ENCODE measurements at places on chromosomes 2 and 18. TPM values are rescaled to one million over a fixed set of nuclear protein-coding genes. Genes with fewer than 3 reads are reported as not detected.

Gene VIT
- 36.2 TPM for total RNA-seq

Gene REG3G
- 0.52 TPM for total RNA-seq

Gene SERPINB10
- total RNA-seq, result not detected

Gene FOXI3
- total RNA-seq, result not detected

Gene KIF1A
- total RNA-seq, result 0.37 TPM

DNA sequence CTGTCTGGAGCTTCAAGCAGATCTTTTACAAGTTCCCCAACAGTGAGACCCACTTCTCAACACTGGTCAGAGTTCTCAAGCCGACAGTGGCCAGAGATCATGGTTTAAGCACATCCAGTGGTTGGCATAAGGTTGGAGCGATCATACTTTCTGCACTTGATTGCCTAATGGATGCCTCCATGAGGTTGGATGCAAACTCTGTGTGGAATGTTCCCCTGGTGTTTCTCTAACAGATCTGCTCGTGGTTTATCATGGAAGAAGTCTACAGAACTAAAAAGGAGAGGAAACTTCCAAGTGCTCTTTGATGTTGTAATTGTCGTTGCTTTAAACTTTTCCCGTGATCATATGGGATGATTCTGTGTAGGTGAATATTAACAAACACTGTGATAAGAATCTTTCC lies 60.7 kb downstream of the SH3RF3 start:
- DNase-seq, result no peak

GRCh38 chr2:208356846-208357574 lies 49.6 kb upstream of the PTH2R start:
- no peak for DNase-seq

DNA sequence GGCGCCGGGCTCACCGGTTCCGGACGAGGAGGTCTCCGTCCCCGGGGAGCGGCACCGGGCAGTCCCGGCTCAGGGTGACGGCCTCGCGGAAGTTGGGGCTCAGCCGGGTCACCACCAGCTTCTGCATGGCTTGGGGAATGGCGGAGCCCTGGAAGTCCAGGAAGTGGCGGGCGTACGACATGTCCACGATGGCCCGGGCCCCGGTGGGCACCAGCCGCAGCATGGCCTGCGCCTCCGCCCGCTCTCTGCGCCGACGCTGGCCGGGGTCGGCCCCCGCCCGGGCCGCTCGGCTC lies 157 bp downstream of the PTGR3 start:
- no peak for DNase-seq

DNA sequence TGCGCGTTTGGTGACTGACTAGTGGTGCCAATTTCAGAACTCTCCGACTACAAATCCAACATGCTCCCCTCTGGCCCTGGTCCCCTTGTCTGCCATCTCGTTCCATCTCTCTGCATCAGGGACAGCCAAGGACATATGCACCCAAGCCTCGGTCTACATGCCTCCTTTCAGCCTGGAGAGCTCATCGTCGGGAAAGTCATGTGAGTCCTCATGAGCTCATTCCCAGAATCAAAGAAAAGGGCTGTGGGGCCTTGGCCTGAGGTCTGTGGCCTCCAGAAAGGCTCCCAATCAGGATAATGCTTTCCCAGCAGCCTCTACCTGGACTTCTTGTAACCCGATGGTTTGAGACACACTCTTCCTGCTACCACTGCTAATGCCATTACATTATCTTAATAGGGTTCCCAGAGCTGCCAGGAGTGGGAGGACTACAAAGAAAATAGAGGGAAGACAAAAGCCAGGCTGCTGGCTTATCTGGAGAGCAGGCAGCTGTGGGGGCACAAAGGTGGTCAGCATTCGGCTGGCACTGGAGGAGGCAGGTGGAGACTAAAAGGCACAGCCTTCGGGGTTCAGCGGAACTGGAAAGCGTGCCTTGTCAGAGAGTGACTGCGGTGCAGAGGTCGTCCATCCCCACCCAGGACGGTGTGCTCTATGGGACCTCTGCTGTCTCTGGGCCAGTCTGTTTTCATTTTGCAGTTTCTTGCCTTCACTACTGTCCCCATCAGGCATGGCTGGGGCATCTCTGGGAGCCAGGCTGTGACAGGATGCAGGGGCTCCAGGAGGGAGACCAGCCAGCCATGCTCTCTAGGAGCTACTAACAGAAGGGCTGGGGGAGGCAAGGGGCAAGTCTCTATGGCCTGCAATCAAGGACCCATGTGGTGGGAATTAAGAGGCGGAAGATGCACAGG lies 104.4 kb upstream of the SMAD2 start:
- DNase-seq, result no peak

GRCh38 chr2:150389447-150389846 lies 98.0 kb downstream of the RND3 start:
- DNase-seq, result no peak

GRCh38 chr18:62499263-62499650 lies 23.6 kb upstream of the ZCCHC2 start:
- no peak for DNase-seq

DNA sequence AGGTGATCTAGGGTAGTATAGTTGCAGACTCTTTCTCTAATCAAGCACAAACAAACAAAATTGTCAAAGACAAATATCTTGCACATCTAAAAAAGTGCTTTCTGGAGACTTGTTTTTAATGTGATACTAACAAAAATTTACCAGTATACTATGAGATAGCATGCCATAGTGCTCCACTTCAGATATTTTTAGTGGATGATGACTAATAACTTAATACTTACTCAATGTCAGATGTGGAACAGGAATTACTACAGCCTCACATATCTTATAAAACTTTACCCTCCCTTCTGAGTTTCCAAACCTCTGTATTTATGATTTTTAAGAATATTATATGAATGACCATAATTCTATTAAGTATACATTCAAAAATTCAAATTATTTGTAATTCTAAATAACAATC lies 1162.0 kb upstream of the SLC39A10 start:
- no peak for DNase-seq

GRCh38 chr2:71713581-71714580 lies 260.5 kb downstream of the DYSF start:
- DNase-seq, result peak; percentile 86

DNA sequence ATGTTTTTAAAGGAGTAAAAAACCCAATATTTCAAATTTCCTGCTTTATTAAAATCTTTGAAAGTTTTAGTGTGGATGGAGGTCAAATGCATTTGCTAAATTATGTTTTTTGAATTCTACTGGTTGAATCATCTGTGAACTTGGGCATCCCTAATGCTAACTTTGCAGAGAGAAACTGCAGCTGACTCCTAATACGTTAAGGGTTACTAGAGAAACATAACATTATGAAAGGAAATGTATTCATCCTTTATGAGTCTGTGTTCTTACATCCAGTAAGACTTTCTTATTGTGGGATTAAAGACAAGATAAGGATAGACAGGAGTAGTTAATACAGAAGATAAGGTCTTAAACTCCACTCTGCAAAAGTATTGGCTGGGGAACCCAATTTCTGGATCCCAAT lies 140.6 kb downstream of the FAM124B start:
- DNase-seq, result no peak

DNA sequence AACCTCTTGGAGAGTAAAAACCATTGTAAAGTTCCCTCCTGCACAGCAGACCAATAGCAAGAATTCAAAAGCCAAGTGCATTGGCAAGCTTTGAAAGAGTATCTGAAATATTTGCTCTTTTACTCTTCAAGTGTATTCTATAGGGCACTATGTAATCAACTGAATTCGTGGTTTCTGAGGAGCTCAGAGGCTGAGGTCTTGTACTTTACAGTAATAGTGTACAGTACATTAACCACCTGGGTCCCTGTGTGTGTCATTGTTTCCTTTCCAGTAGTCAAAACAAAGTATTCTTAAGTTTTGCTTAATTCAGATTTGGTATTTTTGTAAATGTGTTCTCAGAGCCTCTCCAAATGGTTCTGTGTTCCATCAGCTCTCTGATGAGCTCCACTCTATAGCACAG lies 769.7 kb downstream of the LRRTM4 start:
- DNase-seq, result no peak

- no peak for DNase-seq
Measured at GRCh38 chr18:10239991-10240634, 214.3 kb upstream of the APCDD1 start.

DNA sequence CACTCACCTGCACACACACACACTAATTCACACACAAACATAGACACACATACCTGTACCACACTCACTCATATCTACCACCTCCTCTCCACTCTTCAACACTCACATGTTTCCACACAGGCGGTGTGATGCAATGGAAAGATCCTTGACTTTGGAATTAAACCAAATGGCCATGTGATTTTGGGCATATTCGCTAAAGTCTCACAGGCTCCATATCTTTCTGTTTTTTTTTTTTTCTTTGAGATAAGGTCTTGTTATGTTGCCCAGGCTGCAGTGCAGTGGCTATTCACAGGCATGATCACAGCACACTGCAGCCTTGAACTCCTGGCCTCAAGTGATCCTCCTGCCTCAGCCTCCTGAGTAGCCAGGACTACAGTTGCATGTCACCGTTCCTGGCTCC lies 91.1 kb upstream of the MEX3C start:
- no peak for DNase-seq

DNA sequence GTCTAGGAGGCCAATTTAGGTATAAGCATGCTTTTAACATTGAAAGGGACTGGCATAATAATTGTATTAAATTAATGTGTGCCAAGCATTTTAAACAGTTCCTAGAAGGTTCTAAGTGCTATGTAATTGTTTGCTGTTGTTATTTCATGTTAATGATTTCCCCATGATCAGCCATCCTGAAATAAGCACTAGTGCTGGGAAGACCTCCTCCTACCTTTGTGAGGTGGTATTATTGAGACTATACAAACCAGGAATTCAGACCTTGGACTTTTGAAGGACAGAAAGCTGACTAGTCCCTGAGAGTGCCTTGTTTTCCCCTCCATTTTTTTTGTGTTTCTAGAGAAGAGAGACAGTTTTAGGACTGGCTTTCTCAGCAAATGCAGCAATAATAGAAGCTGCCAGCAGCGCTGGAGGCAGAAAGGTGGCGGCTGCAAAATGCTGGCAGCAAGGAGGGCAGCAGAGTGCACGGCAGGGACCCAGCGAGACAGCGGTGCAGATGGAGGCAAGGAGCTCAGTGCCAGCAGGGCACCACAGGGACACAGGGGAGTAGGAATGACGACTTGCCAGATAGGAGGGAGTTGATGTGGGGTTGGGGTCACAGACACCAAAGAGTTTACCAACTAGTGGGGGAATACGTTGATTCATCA lies 25.3 kb downstream of the NABP1 start:
- no peak for DNase-seq

- DNase-seq, result no peak
Measured at GRCh38 chr18:5824370-5824984, 70.8 kb downstream of the TMEM200C start.

- DNase-seq, result no peak
Measured at GRCh38 chr2:190711069-190711468, 62.2 kb downstream of the NAB1 start.

- DNase-seq, result no peak
Measured at GRCh38 chr18:41917181-41917580, 37.9 kb upstream of the PIK3C3 start.

DNA sequence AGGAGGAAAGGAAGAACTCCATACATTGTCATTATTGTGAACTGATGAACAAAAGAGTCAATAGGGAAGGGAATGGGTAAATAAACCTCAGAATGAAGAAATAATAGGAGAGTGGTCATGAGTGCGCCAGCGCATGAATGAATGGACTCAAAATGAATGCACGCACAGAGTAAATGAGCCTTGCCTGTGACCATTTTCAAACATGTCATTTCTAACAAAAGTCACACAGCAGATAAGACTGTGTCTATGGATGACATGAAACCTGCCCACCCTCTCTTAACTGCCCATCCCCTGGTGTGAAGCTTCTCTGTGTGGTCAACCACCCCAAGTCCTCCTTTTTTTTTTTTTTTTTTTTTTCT lies 121.1 kb upstream of the TEX51 start:
- DNase-seq, result no peak

GRCh38 chr18:11136241-11136640 lies 13.1 kb downstream of the PIEZO2 start:
- DNase-seq, result no peak

DNA sequence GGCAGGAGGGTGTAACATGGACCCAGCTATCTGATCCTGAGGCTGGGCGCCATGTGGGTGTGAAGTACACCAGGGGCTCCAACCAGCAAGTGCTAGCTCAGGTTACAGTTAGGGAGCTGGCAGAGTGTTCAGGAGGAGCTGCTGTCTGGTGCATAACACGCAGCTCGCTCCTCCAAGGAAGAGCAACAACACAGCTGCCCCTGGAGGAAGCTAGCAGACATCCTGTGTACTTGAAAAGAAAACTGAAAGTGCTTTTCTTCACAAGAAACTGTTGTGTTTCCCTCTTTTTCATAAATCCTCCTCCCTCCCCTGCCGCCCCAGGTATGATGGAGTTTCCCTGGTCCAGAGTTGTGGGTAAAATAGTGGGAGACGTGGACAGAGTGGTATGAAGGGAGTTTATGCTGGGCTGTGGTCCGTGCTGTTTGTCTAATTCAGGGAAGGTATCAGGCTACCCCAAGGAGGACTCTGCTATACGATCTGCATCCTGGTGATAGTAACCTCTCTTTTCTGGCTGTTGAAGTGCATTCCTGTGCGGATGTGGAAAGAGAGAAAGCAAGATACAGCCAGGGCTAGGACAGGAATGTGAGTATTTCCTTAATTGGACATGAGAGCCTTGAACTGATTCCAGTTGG lies 6.1 kb upstream of the LBH start:
- DNase-seq, result no peak

DNA sequence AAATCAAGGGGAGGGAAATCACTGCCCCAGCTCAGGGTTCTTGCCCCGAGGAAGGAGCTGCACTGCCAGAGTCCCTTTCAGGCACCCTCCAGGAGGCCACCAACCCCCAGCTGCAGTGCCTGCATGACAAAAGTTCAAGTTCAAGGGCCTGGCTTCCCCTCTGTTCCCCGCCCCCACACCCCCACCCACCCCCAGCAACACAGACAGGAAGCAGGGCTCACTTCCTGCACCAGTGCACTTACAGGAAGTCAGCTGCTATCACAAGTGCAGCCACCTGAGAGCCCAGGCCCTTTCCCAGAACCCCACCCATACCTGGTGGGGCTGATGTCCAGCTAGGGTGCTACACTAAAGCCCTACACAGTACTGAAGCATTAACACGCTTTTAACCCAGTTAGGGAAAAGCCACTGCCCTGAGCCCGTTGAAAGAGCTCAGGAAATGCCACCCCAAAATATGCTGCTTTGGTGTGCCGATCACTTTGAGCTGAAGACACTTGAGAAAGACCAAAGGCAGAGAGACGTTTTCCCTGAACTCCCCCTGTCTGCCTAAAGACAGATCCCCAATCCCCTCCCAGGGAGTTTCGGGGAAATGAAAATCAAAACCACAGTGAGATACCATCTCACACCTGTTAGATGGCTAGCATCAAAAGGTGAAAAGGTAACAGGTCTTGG lies 109.9 kb upstream of the CAB39 start:
- DNase-seq, result no peak

GRCh38 chr18:36912887-36913286 lies 84.0 kb downstream of the KIAA1328 start:
- DNase-seq, result no peak

- peak; percentile 28 for DNase-seq
Measured at GRCh38 chr2:71941726-71942525, 205.7 kb downstream of the CYP26B1 start.

GRCh38 chr2:199201539-199201938 lies 256.2 kb downstream of the SATB2 start:
- DNase-seq, result no peak

All from posterior vena cava (tissue), 2 donors.